ENCODE measurements at places on chromosomes 6 and 20. TPM values are rescaled to one million over a fixed set of nuclear protein-coding genes. Genes with fewer than 3 reads are reported as not detected.
A peak's percentile ranks its signal among the peaks of the same experiment; 100 is the strongest.

GRCh38 chr6:42040856-42041480 is 9.4 kb upstream of the TAF8 start:
- H3K4me3 ChIP-seq, result no peak overlapping the region
- H3K4me1 ChIP-seq, result peaks cover 10% of the 10 kb centered on the region
- no peak overlapping the region for H3K27ac ChIP-seq
- H3K27me3 ChIP-seq, result no peaks in the 10 kb centered on the region

DNA sequence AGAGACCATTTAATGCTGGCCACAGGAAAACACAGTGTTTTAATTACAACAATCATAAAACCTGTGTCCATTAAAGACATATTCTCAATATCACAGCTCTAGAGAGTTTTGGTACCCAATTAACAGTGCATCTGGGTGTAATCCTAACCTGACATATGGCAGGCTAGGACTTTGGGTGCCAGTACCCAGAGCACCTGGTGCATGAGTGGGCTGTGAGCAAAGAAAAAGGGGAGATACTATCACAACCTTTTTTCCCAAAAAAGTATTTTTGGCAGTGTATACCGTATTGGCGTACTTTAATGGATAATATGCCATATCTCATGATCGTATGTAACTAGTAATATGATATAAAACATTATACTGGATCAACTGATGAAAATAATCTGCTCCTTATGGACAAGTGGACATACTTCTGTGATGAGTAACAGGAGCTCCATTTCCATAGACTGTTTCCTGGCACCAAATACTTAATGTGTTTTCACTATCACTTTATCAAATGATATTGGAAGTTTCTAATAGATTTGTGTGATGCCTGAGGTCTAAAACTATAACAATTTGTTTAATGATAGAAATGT is 91.7 kb downstream of the COL19A1 start:
- no peaks in the 10 kb centered on the region for H3K27me3 ChIP-seq
- H3K27ac ChIP-seq, result no peak overlapping the region
- no peaks in the 10 kb centered on the region for H3K36me3 ChIP-seq
- DNase-seq, result no peak
- no peak overlapping the region for H3K4me3 ChIP-seq
- no peaks in the 10 kb centered on the region for H3K4me1 ChIP-seq

DNA sequence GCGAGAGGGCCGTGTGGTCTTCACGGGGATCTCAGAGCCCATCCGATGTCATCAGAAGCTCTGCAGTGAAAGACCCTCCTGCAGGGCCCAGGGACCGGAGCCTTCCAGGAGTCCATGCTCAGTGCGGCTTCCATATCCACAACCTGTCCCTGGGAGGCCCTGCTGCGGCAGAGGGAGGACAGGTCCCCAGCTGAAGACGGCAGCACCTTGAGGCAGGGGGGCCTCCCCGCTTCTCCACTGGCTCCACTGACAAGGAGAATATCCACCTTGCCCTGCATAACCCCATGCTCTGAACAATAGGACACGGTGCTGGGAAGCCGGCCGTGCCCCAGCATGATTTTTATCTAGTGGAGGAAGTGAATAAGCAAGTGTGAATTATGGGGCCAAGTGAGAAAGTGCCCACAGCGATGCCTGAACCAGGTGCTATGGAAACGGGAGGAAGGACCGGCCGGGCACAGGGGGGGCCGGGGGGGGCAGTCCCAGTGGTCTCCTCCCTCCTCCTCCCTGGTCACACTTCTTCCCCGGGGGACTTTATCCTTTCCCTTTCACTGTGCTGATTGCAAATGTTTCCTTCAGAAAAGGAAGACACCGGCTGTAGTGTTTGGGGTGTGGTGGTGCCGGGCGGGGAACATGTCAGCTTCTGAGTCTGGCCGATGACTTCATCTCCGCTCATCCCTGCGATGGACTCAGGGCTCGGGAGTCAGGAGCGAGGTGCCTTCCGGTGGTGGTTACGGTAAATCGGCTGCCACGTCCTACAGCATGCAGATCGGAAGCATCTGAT is 225.1 kb downstream of the ERMARD start:
- no peak for DNase-seq
- H3K27me3 ChIP-seq, result no peaks in the 10 kb centered on the region
- no peak overlapping the region for H3K27ac ChIP-seq
- H3K4me1 ChIP-seq, result no peaks in the 10 kb centered on the region

GRCh38 chr6:149186873-149187272 is 130.6 kb upstream of the TAB2 start:
- DNase-seq, result no peak
- no peaks in the 10 kb centered on the region for H3K27me3 ChIP-seq
- no peaks in the 10 kb centered on the region for H3K36me3 ChIP-seq
- H3K4me1 ChIP-seq, result no peaks in the 10 kb centered on the region
- no peak overlapping the region for H3K27ac ChIP-seq

- no peaks in the 10 kb centered on the region for H3K27me3 ChIP-seq
- H3K36me3 ChIP-seq, result no peaks in the 10 kb centered on the region
- H3K4me1 ChIP-seq, result peaks cover 16% of the 10 kb centered on the region
- H3K4me3 ChIP-seq, result no peak overlapping the region
- no peak for DNase-seq
These were observed 42.9 kb downstream of the HDGFL1 start for GRCh38 chr6:22612236-22612635.

TPD52L1 gene
- total RNA-seq, result 72.8 TPM

TNFRSF6B gene
- 10.3 TPM for total RNA-seq

DNA sequence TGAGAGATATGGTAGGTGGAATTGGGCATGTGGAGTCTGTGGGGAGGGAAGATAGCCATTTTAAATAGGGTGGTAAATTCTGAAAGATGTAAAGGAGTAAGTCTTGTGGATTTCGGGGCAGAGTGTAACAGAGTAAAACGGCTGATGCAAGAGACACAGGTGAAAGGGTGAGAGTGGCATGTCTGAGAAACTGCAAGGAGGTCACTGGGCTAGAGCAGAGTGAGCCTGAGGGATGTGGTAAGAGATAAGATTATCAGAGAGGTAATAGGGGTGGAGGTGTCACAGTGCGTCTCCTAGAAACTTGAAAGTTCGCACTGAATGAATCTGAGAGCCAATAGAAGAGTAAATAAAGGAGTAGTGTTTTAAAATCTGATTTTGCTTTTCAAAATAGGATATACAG is 308.1 kb downstream of the EPM2A start:
- no peak overlapping the region for H3K27ac ChIP-seq
- no peak overlapping the region for H3K4me3 ChIP-seq
- H3K4me1 ChIP-seq, result peaks cover 10% of the 10 kb centered on the region

- no peaks in the 10 kb centered on the region for H3K27me3 ChIP-seq
- H3K4me3 ChIP-seq, result no peak overlapping the region
- H3K27ac ChIP-seq, result no peak overlapping the region
These were observed 19.1 kb downstream of the ZSCAN23 start for GRCh38 chr6:28424163-28424562.

DNA sequence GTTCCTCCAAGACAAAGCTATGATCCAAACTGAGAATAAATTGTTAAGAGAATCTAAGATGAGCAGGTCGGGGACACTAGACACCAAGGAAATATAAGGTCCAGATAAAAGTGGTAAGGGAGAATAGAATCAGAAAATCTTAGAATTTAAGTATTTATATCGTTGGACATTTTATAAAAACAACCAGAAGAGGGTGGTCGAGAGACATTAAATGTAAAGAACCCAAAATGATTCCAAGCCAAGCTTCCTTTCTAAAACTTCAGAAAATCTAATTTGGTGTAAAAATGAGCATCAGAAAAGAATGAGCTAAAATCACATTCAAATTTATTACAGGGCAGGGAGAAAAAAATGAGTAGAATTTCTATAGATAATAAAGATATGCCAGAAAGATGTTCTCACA is 97.8 kb upstream of the OGFRL1 start:
- no peaks in the 10 kb centered on the region for H3K36me3 ChIP-seq
- H3K4me3 ChIP-seq, result no peak overlapping the region
- H3K27me3 ChIP-seq, result no peaks in the 10 kb centered on the region
- peak; percentile 18 for DNase-seq
- H3K4me1 ChIP-seq, result no peaks in the 10 kb centered on the region

DNA sequence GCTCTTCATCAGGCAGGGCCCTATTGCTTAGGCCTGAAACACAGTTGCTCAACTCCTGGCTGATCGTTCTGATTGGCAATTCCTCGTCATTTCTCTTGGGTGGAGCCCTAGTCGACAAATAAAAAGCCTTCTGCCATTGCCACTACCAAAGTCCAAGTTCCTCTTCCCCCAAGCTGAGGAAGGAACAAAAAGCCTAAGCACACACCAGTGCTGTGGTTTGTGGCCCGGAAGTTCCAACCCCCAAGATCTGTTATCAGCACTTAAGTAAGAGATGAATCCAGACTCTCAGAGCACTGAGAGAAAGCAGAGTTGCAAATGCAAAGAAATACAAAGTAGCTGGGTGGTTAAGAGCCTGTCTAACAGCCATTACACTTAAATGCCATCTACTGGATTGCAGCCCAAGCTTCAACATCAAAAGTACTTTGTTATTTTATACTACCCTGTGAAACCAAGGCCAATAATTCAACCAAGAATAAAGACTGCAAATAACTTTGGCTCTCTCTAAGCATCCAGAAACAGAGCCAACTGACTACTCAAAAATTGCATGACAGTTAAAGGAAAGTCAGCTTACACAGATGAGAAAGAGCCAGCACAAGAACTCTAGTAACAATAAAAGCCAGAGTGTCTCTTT is 1024.0 kb downstream of the GRIK2 start:
- no peaks in the 10 kb centered on the region for H3K36me3 ChIP-seq
- H3K27me3 ChIP-seq, result no peaks in the 10 kb centered on the region
- no peak overlapping the region for H3K4me3 ChIP-seq
- no peak for DNase-seq
- H3K4me1 ChIP-seq, result no peaks in the 10 kb centered on the region
- H3K27ac ChIP-seq, result no peak overlapping the region

PRDM13 gene
- not detected for total RNA-seq

DZANK1 gene
- 2.1 TPM for total RNA-seq

SPATA25 gene
- total RNA-seq, result 42.8 TPM

GRCh38 chr6:37106982-37107491 is 62.9 kb upstream of the PIM1 start:
- peaks cover 40% of the 10 kb centered on the region for H3K4me1 ChIP-seq
- H3K27me3 ChIP-seq, result no peaks in the 10 kb centered on the region
- H3K27ac ChIP-seq, result no peak overlapping the region

DNA sequence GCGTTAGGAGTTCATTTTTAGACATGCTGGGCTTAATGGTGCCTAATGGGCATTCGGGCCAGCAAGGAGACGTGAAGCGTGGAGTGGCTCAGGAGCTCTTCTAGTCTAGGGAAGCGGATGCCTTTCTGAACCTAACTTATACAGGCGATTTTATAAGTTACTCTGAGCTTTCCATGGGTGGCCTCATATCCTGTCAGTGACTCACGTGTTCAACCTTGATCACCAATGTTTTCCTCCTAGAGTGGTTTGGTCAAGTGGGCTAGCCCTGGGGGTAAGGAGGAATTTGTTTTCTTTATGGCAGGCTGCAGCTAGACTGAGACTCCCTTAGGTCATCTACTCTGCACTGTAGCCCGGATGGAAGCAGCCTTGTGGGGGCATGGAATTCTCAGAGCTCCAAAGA is 52.1 kb downstream of the PLAGL1 start:
- H3K4me3 ChIP-seq, result no peak overlapping the region
- no peak for DNase-seq
- no peaks in the 10 kb centered on the region for H3K36me3 ChIP-seq
- H3K27me3 ChIP-seq, result peaks cover 23% of the 10 kb centered on the region
- peaks cover 8% of the 10 kb centered on the region for H3K4me1 ChIP-seq

GRCh38 chr20:63329331-63330083 is 31.6 kb downstream of the CHRNA4 start:
- H3K4me1 ChIP-seq, result no peaks in the 10 kb centered on the region
- no peaks in the 10 kb centered on the region for H3K36me3 ChIP-seq
- H3K27ac ChIP-seq, result no peak overlapping the region
- DNase-seq, result no peak
- H3K4me3 ChIP-seq, result no peak overlapping the region

- H3K27ac ChIP-seq, result peak overlapping the region; percentile 88
- peaks cover 64% of the 10 kb centered on the region for H3K4me1 ChIP-seq
- no peak for DNase-seq
- H3K36me3 ChIP-seq, result no peaks in the 10 kb centered on the region
These were observed 60.1 kb downstream of the GFOD1 start for GRCh38 chr6:13427316-13427715.

GRCh38 chr6:168165373-168165772 is 86.4 kb upstream of the FRMD1 start:
- no peak for DNase-seq
- H3K36me3 ChIP-seq, result no peaks in the 10 kb centered on the region
- no peak overlapping the region for H3K4me3 ChIP-seq
- H3K27me3 ChIP-seq, result no peaks in the 10 kb centered on the region

BPIFA2 gene
- not detected for total RNA-seq

GRCh38 chr6:154537511-154538325 is 27.2 kb upstream of the CNKSR3 start:
- H3K4me3 ChIP-seq, result no peak overlapping the region
- no peaks in the 10 kb centered on the region for H3K36me3 ChIP-seq
- DNase-seq, result no peak
- no peaks in the 10 kb centered on the region for H3K4me1 ChIP-seq

DNA sequence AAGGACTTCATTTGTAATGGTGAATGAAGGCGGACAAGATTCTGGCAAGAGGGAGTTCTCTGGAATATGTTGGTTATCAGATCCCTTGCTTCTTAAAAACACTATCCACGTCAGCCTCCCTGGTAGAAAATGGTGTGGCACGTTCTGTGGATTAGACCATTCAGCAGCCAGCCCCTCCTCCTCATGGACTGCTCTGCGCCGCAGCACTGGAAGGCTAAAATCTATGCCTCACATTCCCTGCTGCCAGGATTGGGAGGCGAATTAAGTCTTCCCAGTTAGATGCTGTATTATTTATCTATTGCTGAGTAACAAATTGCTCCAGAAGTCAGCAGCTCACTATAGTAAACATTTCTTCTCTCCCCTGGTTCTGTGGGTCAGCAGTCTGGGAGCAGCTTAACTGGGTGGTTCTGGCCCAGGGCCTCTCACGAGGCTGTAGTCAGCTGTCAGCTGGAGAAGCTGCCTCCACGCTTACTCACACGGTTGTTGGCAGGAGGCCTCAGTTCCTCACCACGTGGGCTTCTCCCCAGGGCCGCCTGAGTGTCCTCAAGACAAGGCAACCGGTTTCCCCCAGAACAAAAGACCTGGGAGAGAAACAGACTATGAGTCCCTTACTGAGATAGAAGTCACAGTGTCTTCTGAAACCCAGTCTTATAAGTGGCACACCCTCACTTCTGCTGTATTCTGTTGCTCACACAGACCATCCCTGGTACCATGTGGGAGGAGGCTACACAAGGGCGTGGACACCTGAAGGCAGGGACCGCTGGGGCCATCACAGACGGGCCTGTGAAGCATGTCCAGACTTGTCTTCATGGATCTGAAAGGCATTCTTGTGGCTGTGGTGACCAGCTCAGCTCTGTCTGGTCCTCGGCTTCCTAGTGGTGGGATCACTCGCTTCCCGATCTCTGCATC is 101.0 kb downstream of the NRN1 start:
- DNase-seq, result peak; percentile 91
- no peaks in the 10 kb centered on the region for H3K4me1 ChIP-seq
- H3K27me3 ChIP-seq, result no peaks in the 10 kb centered on the region
- no peaks in the 10 kb centered on the region for H3K36me3 ChIP-seq

Data from cardiac muscle cell (in vitro differentiated cells and primary cell).